Sciatic nerve (tissue), 2 donors: ENCODE measurements at places on chromosomes 2 and 18. TPM values are rescaled to one million over a fixed set of nuclear protein-coding genes. Genes with fewer than 3 reads are reported as not detected.
A peak's percentile ranks its signal among the peaks of the same experiment; 100 is the strongest.

The SNED1 gene
- total RNA-seq, result 148 TPM

The CDH19 gene
- 160 TPM for total RNA-seq

The SAG gene
- total RNA-seq, result not detected

The PLEK gene
- total RNA-seq, result 21.0 TPM

The UBXN2A gene
- total RNA-seq, result 30.3 TPM

The COPS7B gene
- total RNA-seq, result 39.4 TPM

The PAIP2B gene
- total RNA-seq, result 25.6 TPM

The TUBA3D gene
- total RNA-seq, result not detected

The ALPP gene
- total RNA-seq, result not detected

The AQP12B gene
- total RNA-seq, result not detected

DNA sequence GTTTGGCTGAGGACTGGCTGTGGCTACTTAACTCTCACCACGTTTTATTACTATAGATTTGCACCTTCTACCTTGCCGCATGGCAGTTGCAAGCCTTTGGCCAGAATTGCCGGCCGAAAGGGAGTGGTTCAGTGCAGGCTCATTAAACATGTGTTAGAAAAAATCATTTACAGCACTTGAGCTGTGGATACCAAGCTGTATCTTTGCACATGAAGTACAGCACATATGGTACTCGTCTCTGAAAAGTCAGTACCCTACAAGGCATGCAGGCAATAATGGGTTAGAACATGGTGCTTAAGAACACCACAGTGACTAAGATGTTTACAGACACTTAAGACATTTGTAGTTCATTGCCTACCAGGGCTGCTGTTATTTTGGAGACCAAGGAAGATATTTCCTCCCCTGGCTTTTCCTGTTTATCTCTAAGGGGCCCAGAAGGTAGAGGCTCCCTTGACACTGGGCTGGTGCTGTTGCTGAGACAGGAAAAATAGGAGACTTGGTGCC lies 103.1 kb downstream of the ZNF532 start:
- DNase-seq, result no peak

DNA sequence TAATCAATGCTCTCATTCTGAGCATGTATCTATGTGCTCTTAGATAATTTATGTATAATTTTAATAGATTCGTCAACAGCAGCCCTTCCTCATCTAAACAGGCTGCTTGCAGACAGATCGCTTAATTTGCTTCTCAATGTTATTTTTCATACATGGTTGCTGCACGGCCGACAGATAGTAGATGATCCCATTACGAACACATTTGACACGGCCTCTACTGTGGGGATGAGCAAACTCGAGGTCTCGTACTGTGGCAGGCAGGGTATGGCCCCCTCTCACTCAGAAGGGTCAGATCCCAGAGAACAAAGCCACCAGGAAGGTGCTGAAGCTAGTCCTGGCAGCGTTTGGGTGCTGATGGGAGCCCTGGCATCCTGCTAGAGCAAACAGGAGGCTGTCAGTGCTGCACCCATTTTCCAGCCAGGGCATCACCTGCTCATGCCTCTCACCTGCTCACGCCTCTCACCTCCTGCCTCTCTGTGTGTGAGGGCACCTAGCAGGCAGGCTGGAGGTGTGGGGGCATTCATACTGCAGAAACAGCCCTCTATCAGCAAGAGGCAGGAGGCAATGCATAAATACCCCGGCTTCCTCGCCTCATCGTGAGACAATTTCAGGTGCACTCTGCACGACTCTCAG lies 80.0 kb downstream of the KLHL29 start:
- peak; percentile 23 for DNase-seq

DNA sequence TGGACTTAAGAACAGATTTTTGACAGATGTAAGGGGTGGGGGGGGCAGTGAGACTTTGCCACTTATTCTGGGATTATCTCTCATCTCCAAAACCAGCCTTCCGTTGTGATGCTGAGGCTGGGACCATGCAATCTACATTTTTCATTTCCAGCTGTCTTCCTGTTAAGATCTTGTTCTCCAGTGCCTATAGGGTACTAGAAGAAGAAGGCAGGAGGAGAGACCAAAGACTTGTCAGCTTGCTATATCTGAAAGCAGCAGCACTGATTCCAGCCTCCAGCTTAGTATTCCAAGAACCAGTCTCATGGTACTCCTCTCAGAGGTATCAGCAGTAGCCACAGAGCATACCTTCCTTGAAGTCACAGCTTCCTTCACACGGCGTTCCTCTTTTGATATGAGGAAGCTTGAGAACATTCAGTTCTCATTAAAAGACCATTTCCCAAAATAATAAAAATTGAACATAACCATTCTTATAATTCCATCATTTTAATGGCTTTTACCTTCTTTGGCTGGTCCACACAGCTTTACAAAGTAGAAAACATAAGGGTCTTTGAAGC lies 49.8 kb downstream of the USP34 start:
- DNase-seq, result no peak

GRCh38 chr18:21191596-21192307 lies 50.3 kb upstream of the GREB1L start:
- peak; percentile 71 for DNase-seq

GRCh38 chr2:154692927-154693326 lies 5.6 kb upstream of the KCNJ3 start:
- no peak for DNase-seq

DNA sequence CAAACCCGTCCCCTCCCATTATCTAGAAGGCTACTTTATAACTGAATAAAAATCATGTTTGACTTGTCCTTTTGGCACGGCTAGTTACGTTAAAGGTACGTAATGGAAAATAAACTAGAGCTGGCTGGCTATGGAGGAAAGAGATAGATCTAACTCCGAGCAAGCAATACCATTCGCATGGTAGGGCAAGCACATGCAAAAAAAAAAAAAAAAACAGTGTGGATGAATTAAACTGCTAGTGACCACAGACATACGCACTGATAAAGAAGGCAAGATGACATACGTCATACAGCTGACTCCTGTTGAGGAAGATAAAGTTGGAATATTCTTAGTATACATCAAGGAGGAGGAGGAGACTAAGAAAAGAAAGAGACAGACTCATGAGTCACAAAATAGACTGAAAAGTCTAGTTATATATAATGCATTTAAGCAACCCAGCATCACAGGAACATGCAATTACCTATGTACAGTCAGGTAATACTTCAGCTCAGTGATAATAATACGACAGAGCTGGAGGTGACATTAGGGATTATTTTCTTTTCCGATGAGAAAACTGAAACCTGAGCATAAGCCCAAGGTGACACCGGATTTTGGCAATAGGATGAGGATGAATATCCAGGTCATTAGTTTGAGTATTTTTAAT lies 37.9 kb upstream of the NARS1 start:
- no peak for DNase-seq

GRCh38 chr2:135792401-135793150 lies 44.4 kb downstream of the LCT start:
- no peak for DNase-seq

- DNase-seq, result no peak
These were observed 250.5 kb upstream of the NETO1 start for GRCh38 chr18:73118121-73118816.

GRCh38 chr2:207619764-207620203 lies 5.4 kb downstream of the METTL21A start:
- no peak for DNase-seq

GRCh38 chr2:147177071-147177857 lies 667.6 kb upstream of the ACVR2A start:
- no peak for DNase-seq

GRCh38 chr2:12513339-12513738 lies 203.4 kb upstream of the TRIB2 start:
- no peak for DNase-seq

- DNase-seq, result no peak
These were observed 20.0 kb downstream of the ME2 start for GRCh38 chr18:50898919-50899318.

DNA sequence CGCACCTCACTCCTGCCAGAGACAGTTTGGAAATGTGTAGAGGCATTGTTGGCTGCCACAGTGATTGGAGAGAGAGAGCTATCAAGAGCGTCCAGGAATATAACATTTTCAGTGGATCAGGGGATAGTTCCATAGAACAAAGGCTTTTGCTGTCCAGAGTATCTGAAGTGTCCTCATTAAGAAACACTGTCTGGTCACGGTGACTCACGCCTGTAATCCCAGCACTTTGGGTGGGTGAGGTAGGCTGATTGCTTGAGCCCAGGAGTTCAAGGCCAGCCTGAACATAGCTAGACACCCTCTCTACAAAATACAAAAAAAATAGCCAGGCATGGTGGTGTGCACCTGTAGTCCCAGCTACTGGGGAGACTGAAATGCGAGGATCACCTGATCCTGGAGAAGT lies 231.1 kb downstream of the MBD5 start:
- no peak for DNase-seq

DNA sequence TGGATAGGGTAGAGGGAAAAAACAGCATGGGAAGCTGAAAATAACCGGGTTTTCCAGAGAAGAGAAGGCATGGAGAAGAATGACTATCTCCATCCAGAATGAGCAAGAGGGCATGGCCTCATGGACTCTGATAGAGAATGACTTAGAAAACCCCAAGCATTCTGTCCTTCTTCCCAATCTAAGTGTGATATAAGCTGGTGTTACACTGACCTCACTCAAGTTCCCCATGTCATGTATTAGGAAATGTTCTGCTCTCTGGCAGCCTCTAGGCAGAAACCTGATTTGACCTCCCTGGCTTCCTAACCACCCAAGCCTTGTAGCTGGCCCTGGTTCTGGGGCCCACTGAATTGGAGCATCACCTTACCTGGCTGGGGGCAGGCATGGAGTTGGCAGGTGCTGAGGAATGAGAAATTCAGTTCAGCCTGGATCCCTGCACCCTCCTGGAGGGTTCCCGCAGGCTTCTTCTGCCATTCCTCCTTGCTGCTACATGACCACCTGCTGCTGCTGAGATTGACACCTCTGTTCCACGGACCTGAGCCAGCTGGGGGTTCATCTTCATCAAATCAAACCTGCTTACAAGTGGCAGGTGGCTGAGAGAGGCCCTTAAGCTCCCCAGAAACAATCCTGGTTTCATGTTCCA lies 5.2 kb upstream of the SIGLEC15 start:
- no peak for DNase-seq

- no peak for DNase-seq
These were observed 2.3 kb downstream of the PTGR3 start for GRCh38 chr18:75206452-75207309.

DNA sequence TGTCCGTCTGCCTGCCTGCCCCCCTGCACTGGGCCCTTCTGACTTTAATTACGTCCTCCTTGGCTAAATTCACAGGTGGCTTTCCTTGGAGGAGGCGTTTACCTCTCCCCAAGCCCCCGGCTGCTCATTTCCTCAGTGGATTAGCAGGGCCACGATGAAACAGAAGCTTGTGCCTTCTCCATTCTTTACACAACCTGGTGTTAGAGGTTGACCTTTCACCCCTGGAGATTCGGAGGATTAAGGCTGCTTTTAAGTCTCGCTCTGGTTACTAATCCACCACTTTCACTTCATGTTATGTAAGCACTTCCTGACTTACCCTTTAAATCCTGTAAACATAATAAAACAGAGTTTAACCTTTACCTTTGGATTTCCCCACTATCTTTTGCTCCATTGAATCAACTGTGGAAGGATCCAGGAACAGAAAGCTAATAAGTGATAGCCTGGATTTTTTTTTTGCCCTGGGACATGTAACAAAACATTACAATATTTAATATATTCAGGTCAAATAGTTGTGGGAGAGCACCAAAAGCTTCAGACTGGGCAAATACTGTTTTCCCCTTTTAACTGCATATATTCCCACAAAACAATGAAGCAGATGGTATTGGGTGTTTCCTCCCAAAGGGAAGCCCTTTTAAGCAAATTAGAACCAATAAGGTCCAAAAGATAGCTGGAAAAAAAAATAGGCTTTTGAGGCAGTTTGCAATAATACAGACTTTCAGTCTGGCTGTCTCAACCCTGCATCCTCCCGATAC lies 370.2 kb downstream of the EN1 start:
- no peak for DNase-seq

- DNase-seq, result peak; percentile 76
These were observed 136.8 kb upstream of the ID2 start for GRCh38 chr2:8544786-8545694.

- no peak for DNase-seq
These were observed 43.6 kb downstream of the MC2R start for GRCh38 chr18:13871701-13872100.

GRCh38 chr2:13676269-13676668 lies 956.2 kb upstream of the LRATD1 start:
- DNase-seq, result no peak
